Astrocyte of the hippocampus (primary cell): ENCODE measurements at places on chromosomes 16 and 17.

DNA sequence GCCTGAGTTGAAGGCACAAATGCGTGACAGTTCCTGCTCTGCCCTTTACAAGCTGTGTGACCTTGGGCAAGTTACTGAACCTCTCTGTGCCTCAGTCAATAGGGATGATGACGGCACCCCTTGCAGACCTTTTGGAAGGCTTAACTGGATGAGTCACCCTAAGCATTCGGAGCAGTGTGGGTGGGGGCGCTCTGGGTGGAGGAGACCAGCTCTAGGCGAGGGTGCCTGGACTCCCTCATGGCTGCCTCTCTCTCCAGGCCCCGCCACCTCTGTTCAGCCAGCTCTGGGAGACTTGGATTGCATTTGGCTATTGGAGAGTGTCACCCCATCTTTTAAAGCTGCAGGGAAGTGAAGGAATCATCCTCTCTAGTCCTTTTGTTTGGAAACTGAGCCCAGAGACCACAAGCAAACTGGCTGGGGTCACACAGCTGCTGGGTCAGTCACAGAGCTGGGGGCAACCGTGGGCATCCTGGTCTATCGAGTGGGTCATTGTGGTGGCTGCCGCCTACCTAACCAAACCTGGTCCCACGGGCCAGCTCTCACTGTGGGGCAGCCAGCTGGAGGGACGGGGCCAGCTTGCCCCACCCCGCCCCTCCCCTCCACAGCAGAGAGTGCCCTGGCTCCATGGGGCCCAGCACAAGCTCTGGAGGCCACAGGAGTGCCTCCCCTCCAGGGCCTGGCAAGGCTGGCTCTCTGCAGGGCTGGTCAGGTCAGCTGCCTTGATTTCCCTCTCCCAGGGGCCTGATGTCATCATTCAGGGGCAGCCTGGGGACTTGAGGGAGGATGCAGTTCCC is 20.2 kb upstream of the GSE1 start:
- DNase-seq = peak; percentile 71

GRCh38 chr16:79131321-79132075 is 469.0 kb downstream of the MAF start:
- no peak for DNase-seq

DNA sequence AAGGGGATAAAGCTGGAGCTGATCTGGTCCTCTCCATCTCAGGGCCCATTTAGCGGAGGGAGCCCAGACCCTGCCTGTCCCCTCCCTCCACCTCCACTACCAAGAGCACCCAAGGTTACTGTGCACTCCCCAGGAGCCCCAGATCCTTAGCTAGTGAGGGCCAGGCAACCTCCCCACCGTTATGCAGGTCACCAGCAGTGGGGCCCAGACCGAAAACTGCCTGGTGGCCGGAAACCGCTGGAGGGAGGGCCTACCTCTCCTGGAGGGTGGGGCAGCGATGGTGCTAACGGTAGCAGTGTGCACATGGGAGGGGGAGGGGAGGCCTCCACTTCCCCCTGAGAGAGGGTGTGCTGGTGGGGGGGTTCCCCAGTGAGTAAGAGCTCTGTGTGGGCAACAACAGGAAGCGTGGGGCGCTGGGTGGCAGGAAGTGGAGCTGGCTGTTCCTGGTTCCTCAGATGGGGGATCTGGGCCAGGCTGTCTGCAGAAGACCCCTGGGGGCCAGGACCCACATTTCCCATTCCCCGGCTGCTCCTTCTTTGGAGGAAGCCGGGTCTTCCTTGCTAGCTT is 4.4 kb downstream of the FMNL1 start:
- no peak for DNase-seq

DNA sequence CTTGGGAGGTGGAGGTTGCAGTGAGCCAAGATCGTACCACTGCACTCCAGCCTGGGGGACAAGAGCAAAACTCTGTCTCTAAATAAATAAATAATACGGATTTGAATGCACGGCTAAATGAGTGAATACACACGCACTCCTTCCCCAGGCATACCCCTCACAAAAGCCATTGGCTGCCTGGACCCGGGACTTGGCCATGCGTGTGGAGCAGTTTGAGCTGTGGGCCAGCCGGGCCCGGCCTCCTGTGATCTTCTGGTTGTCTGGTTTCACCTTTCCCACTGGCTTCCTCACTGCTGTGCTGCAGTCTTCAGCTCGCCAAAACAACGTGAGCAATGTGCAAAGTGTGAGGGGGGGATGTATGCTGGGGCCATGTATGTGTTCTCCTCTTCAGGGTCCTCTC is 1.6 kb upstream of the KDM6B start:
- no peak for DNase-seq

DNA sequence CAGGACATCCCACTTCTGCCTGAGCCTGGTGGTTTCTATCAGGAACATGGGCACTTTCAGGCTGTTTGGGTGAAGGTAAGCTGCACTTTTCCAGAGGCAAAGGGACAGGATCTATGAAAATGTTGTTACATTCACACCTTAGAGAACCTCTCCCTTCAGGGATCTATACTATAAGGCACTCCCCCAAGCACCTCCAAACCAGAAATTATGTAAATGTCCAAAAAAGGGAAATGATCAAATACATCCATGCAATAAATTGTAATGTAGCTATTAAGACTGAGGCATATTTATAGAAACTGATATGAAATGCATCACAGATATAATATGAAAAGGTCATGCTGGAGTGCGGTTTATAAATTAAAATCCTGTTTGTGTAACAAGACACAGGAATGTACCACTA is 23.3 kb upstream of the COG7 start:
- no peak for DNase-seq

GRCh38 chr17:67374329-67375053 is 2.6 kb upstream of the PITPNC1 start:
- DNase-seq = peak; percentile 92

GRCh38 chr16:30151091-30151490 is 28.1 kb upstream of the MAPK3 start:
- no peak for DNase-seq

DNA sequence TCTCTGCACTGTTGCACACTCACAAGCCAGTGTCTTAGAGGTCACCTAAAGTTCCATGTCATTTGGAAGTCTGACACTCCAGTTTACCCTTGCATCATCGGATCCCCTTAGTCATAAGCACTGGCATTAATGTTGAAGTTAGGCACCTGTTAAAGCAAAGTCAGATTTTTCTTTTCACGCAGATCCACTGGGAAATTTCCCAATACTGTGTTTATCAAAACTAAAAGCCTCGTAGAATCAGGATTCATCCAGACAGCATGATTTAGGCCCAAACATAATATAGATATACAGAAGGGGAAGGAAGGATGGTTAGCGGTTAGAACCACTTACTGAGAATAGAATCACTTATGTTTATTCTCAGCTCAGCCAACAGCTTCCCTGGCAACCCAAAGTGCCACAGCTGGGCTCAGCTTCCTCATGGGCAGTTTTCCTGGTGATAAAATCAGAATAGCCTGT is 30.1 kb upstream of the HAPSTR1 start:
- no peak for DNase-seq

DNA sequence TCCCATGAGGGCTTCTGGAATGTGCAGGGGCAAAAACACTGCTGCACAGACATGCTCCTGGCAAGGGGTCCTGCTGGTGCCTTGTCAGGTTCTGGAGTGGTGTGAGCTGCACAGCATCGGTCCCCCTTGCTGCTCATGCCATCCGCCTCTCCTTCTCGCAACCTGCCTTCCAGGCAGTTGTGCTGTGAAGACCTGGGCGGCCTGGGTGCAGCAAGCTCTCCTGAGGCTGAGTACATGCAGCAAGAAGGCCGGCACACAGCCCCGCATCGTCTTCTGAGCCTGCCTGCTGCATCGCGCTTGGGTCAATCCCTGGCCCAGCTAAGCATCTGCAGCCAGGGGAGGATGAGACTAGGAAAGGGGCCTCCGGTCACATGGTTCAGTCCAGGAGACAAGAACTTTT is 478 bp upstream of the TRPV1 start:
- no peak for DNase-seq

DNA sequence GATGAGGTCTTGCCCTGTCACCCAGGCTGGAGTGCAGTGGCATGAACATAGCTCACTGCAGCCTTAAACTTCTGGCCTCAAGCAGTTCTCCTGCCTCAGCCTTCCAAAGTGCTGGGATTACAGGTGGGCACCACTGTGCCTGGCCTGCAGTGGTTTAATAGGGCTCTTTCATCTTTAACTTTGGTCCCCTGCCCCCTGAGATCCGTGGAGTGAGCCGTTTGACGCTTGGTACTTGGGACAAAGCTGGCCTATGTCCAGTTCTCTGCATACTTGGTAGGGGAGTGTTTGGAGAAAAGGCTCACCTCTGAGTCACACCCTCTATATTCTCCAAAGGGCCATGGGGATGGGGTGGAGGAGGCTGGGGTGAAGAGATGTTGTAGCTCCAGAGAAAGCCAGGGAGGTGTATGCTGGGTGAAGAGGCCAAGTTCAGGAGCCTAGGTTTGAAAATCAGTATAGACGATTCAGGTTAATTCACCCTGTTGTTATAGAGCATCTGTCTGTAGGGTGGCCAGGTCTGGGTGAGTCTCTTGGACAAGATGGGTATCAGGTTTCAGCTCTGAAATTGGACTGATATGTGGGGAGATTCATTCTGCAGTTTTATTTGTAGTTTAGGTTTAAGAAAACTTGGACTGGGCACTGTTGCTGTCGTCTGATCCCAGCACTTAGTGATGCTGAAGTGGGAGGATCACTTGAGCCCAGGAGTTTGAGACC is 17.6 kb downstream of the ABCC1 start:
- peak; percentile 93 for DNase-seq

DNA sequence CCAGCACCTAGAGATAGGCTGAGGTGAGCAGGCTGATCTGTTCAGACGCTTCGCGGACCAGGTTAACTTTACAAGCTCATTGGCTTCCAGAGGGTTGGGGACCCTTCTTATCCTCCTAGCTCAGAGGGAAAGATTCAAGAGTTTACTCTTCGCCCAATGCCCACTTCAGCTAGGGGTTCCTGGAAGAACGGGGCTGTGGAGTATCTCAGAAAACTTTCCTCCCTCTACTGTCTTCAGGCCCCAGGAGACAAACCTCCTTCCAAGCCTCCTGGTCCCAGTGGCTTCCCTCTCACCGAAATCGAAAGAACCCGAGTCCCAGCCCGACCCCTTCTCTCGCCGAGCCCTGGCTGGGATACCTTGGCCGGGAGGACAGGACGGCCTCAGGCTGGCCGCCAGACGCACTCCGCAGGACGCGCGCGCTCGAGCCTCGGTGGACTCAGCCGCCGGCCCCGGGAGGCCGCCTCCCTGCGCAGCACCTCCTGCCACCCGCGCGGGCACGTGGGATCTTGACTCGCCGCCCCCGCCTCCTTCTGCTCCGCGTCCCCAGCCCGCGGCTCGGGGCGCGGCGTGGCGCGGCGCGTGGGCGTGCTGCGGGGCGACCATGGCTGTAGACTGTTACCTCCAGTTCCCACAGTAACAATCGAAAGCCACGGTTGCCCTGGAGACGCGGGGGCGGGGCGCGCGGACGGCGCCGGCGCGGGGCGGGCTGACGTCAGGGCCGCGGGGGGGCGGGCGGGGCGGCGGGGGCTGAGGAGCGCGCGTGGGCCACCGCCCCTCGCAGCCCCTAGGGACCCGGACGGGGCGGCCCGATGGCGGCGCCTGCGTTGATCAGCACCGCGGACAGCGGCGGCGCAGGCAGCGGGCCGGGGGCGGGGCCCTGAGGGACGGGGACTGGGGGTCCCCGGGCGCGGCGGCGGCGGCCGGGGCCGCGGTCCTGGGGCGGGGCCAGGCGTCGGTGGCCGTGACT is 5.3 kb upstream of the HIC1 start:
- DNase-seq = peak; percentile 93

GRCh38 chr16:2033057-2033908 is 6.6 kb downstream of the NHERF2 start:
- peak; percentile 88 for DNase-seq

- no peak for DNase-seq
These were observed 8.5 kb downstream of the GAA start for GRCh38 chr17:80109713-80110446.

DNA sequence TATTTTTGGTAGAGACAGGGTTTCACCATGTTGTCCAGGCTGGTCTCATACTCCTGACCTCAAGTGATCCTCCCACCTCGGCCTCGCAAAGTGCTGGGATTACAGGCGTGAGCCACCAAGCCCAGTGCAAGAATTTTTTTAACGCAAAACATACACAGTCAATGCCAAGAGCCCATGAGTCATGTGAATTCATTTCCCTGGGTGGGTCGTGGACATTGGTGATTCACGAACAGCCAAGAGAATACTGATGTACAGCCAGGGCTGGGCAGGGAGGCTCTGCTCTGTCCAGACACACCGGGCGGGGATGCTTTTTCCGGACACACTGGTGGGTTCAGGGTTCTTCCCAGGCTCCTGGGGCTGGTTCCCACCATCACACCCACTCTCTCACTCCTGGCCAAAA is 17.7 kb downstream of the SLC38A8 start:
- DNase-seq = peak; percentile 35

DNA sequence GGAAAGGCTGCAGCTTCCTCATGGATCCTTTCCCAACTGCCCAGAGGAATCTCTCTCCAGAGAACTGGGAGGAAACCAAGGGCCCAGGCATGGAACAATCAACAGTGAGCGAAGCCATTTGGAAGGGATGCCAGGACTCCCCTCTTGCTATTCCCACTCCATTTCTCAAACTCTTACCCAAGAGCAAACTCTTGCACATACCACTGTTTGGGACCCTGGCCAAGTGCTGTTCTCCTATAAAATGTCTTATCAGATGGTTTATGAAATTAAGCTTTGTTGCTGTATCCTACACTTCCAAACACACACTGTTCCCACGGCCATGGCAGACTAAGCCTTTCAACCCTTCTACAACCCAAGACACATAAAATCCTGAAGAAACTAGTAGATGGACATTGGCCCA is 48.3 kb upstream of the AXIN2 start:
- DNase-seq = no peak

DNA sequence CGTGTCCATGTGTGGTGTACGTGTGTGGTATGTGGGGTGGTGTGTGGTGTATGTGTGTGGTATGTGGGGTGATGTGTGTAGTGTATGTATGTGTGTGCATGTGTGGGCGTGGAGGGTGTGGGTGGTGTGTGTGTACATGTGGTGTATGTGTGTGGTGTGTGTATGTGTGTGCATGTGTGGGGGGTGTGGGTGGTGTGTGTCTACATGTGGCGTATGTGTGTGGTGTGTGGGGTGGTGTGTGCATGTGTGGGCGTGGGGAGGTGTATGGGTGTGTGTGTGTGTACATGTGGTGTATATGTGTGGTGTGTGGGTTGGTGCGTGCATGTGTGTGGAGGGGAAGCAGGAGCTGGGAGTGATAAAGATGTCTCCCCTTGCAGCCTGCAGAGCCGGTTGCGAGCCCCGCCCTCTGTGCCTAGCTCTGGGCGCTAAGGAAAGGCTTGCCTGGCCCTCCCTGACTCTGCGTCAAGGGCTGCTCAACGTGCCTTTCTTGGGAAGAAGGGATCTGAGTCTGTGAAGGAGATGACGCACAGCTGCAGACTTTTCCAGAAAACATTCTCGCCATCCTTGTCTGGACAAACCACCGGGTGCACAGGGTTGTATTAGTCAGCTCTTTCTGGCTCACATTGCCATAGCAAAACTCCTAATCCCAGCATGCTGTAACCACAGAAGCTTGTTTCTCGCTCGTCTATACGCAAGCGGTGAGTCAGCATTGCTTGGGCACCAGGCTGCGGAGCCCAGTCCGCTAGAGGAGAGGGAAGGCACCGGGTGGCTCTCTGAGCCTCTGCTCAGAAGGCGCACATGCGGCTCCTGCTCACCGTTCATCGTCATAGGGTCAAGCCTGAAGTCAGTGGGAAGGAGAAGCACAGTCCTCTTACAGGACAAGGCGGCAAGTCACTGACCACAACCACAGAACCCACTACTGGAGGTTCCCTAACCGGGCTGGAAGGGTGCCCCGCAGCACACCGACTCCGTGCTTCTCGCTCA is 2.0 kb upstream of the CD300H start:
- peak; percentile 97 for DNase-seq
